ENCODE measurements at places on chromosomes 2 and 18.
A peak's percentile ranks its signal among the peaks of the same experiment; 100 is the strongest.

DNA sequence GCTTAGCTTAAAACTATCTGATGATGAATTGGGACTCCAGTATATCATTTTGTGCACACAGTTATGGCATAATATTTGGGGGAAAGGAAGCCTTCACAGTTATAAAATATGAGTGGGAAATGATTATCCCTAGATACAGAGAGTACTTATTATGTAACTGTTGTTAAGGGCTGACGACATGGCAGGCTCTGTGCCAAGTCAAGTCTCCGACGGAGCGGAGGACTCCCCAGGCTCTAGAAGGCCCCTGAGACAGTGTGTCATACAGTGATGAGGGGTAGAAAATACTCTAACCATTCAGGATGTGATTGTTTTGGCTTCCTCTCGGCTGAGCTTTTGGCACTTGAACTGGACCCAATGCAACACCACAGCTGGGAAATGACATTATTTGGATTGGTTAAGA is 211.8 kb downstream of the SLC8A1 start:
- no peak for DNase-seq
- H3K4me1 ChIP-seq, result no peaks in the 10 kb centered on the region
- no peak overlapping the region for H3K4me3 ChIP-seq
- H3K36me3 ChIP-seq, result no peaks in the 10 kb centered on the region
- no peaks in the 10 kb centered on the region for H3K27me3 ChIP-seq
- no peak overlapping the region for H3K27ac ChIP-seq

GRCh38 chr2:159285929-159286708 is at the start of gene WDSUB1:
Gene WDSUB1, minus strand, starts transcription at chr2:159286703. Its CDS starts 3,634 bp downstream, at chr2:159283069.
- peaks cover 23% of the 10 kb centered on the region for H3K4me1 ChIP-seq
- H3K4me3 ChIP-seq, result peak within 1 kb of the TSS; percentile 85
- peak within 1 kb of the TSS; percentile 85 for H3K27ac ChIP-seq
- peak; percentile 29 for DNase-seq
- H3K36me3 ChIP-seq, result peaks cover 4% of the 10 kb centered on the region

- H3K36me3 ChIP-seq, result no peaks in the 10 kb centered on the region
- H3K4me1 ChIP-seq, result no peaks in the 10 kb centered on the region
- H3K27ac ChIP-seq, result no peak overlapping the region
- DNase-seq, result no peak
Measured at GRCh38 chr2:60440767-60441163, 112.7 kb downstream of the BCL11A start.

DNA sequence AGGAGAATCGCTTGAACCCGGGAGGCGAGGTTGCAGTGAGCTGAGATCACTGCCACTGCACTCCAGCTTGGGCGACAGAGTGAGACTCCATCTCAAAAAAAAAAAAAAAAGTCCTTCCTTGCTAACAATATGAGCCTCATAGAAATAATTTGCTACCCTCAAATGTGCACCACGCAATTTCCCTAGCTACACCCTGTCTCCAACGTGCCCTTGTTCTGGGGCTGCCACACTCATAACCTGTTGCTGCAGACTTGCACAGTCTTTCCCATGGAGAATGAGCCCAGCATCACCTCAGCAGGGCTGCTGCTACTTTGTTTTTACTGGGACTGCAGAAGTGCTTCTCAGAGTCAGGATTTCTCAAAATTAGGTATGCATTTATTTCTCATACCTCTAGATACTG is 46.4 kb upstream of the ZNG1B start:
- no peaks in the 10 kb centered on the region for H3K36me3 ChIP-seq
- no peak for DNase-seq
- H3K4me3 ChIP-seq, result no peak overlapping the region
- H3K4me1 ChIP-seq, result peaks cover 15% of the 10 kb centered on the region
- H3K27ac ChIP-seq, result no peak overlapping the region

DNA sequence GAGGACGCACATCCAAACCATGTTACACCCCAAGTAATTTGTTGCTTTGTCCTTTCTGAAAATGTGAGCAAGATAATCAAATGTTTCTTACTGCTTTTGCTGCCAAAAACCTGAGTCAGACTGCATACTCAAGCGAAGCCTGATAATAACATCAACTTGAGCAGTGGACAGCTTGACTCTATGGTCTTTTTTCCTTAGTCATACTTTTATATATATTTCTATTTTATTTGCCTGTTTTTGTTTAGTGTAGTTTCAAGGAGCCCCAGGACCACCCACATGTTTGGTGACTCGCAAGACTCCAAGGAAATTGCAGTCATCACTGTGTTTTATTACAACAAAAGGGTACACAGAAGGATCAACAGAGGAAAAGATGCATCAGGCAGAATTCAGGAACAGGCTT is 688.4 kb upstream of the PIK3C3 start:
- H3K36me3 ChIP-seq, result no peaks in the 10 kb centered on the region
- H3K4me3 ChIP-seq, result no peak overlapping the region
- no peaks in the 10 kb centered on the region for H3K27me3 ChIP-seq
- H3K4me1 ChIP-seq, result no peaks in the 10 kb centered on the region
- no peak overlapping the region for H3K27ac ChIP-seq
- DNase-seq, result no peak

DNA sequence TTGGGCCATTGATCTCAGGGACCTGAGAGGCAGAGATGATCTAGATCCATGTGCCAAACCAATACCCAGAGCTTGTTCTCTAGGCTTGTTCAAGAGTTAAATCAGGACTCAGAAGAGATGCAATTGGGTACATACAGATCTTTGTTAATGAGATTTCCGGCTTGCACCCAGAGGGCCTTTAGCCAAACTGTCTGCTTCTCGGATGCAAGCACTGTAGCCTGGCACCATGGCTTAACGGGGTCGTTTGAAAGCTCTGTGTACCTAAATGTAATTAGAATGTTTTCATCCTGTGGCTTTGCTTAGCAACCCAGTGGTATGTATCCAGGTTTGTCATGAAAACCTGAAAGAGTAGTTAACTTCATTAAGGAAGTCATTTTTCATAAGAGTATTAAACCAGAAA is 94.2 kb downstream of the TPGS2 start:
- no peaks in the 10 kb centered on the region for H3K36me3 ChIP-seq
- H3K4me3 ChIP-seq, result no peak overlapping the region
- H3K4me1 ChIP-seq, result no peaks in the 10 kb centered on the region
- DNase-seq, result no peak
- H3K27ac ChIP-seq, result no peak overlapping the region

DNA sequence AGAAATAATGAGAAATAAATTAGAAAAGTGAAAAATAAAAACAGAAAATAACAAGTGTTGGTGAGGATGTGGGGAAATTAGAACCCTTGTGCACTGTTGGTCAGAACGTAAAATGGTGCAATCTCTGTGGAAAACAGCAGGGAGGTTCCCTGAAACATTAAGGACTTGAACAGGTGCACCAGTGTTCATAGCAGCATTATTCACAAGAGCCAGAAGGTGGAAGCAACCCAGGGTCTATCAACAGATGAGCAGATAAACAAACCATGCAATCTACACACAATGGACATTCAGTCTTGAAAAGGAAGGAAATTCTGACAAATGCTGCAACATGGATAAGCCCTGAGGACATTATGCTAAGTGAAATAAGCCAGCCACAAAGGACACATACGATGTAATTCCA is 58.2 kb upstream of the TFCP2L1 start:
- no peaks in the 10 kb centered on the region for H3K4me1 ChIP-seq
- H3K36me3 ChIP-seq, result peaks cover 53% of the 10 kb centered on the region
- H3K27me3 ChIP-seq, result no peaks in the 10 kb centered on the region
- H3K4me3 ChIP-seq, result no peak overlapping the region
- no peak for DNase-seq
- H3K27ac ChIP-seq, result no peak overlapping the region

DNA sequence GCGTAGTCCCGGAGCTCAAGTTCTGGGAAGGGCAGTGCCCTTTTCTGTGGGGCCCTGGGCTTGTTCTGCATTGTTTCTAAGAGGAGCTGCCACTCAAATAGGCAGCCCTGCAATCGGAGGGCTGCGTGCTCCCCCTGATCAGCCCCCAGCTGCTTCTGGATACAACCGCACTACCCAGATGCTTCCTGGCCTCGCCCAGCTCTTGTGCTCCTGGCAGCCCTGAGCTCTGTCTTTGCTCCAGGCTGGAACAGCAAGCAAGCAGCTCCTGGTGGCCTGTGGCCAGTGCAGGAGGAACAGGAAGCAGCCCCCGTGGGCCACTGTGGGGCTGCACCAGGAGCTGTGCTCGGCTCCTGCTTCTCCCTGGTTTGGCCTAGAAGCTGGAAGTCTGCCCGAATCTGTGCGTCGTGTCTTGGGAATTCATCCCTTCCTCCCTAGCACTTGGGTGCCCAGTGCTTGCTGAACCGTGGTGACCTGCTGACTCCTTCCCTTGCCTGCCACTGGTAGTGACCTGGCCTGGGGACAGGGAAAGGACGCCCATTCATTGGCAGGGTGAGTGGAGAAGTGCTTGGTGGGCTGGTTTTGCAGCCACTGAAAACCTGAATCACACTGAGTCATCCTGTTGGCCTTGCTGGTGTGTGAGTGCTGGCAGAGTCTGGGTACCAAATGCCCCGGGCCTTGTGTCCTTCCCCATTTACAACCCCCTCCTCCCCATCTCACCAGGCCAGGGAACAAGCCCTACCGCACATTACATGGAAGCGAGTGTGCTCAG is 27.3 kb upstream of the NTSR2 start:
- no peak overlapping the region for H3K4me3 ChIP-seq
- peaks cover 12% of the 10 kb centered on the region for H3K4me1 ChIP-seq
- no peak overlapping the region for H3K27ac ChIP-seq
- no peak for DNase-seq
- H3K36me3 ChIP-seq, result no peaks in the 10 kb centered on the region

GRCh38 chr2:132384491-132385151 is 32.0 kb upstream of the GPR39 start:
- H3K4me3 ChIP-seq, result no peak overlapping the region
- no peak overlapping the region for H3K27ac ChIP-seq
- no peaks in the 10 kb centered on the region for H3K36me3 ChIP-seq
- DNase-seq, result no peak

GRCh38 chr2:191696001-191696400 is 18.1 kb downstream of the NABP1 start:
- H3K27ac ChIP-seq, result no peak overlapping the region
- no peaks in the 10 kb centered on the region for H3K27me3 ChIP-seq
- DNase-seq, result no peak
- H3K4me3 ChIP-seq, result no peak overlapping the region

DNA sequence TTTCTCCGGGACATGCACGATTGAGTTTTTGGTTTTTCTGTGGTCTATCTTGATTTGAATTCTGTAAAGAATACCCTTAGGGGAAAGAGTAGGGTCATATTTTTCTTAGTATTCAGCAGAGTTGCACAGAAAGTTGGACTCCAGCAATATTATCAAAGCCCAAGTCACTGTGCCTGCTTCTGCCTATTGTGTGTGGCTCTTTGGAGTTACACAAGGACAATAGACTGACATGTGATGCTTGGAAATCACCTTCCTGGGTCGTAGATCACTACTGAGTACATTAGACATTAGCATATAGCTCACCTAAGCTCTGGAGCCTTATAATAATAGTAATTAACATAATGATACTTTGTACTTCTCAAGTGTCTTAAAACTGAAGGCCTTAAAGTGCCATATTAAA is 238.8 kb upstream of the FOSL2 start:
- H3K27ac ChIP-seq, result no peak overlapping the region
- H3K4me1 ChIP-seq, result no peaks in the 10 kb centered on the region

GRCh38 chr2:152114366-152114765 is 15.5 kb upstream of the CACNB4 start:
- H3K27me3 ChIP-seq, result no peaks in the 10 kb centered on the region
- no peaks in the 10 kb centered on the region for H3K4me1 ChIP-seq
- H3K4me3 ChIP-seq, result no peak overlapping the region
- no peak overlapping the region for H3K27ac ChIP-seq
- peaks cover 1% of the 10 kb centered on the region for H3K36me3 ChIP-seq

GRCh38 chr2:26235089-26235488 is 9.3 kb downstream of the HADHA start:
- no peak overlapping the region for H3K27ac ChIP-seq
- peaks cover 56% of the 10 kb centered on the region for H3K36me3 ChIP-seq
- no peaks in the 10 kb centered on the region for H3K27me3 ChIP-seq
- H3K4me1 ChIP-seq, result peaks cover under 1% of the 10 kb centered on the region
- no peak overlapping the region for H3K4me3 ChIP-seq

DNA sequence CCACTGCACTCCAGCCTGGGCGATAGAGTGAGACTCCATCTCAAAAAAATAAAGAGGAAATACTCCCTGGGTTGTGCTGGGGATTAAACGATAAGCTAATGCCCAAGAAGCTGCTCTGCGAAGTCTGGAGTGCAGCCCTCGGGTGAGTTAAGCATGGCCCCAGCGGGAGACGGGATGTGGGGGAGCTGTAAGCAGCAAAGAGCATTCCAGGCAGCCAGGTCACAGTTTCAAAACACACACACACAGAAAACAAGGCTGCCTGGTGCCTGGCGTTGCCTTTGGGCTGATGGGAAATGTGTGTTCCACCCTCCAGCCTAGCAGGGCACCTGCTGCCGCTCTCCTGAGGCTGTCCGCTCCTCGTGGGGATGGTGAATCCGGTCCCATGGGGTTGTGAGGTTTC is 24.1 kb downstream of the ODC1 start:
- H3K36me3 ChIP-seq, result peaks cover 6% of the 10 kb centered on the region
- DNase-seq, result no peak
- H3K4me1 ChIP-seq, result no peaks in the 10 kb centered on the region
- H3K4me3 ChIP-seq, result no peak overlapping the region
- no peak overlapping the region for H3K27ac ChIP-seq

- H3K4me3 ChIP-seq, result no peak overlapping the region
- DNase-seq, result no peak
- H3K27me3 ChIP-seq, result no peaks in the 10 kb centered on the region
Measured at GRCh38 chr2:145798419-145798818, 1278.5 kb upstream of the ZEB2 start.

- DNase-seq, result no peak
- no peaks in the 10 kb centered on the region for H3K27me3 ChIP-seq
Measured at GRCh38 chr18:75035928-75036327, 173.0 kb downstream of the PTGR3 start.

GRCh38 chr2:46180189-46180588 is 117.0 kb upstream of the EPAS1 start:
- H3K27me3 ChIP-seq, result no peaks in the 10 kb centered on the region
- no peak overlapping the region for H3K27ac ChIP-seq
- no peak for DNase-seq
- no peak overlapping the region for H3K4me3 ChIP-seq
- H3K36me3 ChIP-seq, result peaks cover 7% of the 10 kb centered on the region

GRCh38 chr18:64806691-64807090 is 657.8 kb upstream of the LINC00305 start:
- no peak for DNase-seq
- no peaks in the 10 kb centered on the region for H3K36me3 ChIP-seq
- H3K4me1 ChIP-seq, result no peaks in the 10 kb centered on the region
- no peak overlapping the region for H3K27ac ChIP-seq

DNA sequence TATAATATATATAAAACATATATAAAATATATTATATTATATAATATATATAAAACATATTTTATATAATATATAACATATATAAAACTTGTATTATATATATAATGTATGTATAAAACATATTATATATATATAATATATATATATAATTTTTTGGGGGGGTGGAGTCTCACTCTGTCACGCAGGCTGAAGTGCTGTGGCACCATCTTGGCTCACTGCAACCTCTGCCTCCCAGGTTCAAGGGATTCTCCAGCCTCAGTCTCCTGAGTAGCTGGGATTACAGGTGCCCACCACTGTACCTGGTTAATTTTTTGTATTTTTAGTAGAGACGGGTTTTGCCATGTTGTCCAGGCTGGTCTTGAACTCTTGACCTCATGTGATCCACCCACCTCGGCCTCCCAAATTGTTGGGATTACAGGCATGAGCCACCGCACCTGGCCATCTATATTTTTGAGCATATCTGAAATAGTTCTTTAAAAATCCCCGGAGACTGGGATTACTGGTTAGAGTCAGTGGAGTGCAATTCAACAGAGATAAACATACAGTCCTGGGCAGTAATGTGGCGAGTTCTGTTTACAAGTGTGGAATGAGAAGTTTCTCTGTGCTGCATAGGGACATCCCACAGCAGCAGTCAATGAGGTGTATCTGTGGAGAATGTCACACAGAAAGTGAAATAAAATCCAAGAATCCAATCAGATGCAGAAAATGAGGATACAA is 208.4 kb downstream of the MYCN start:
- H3K27me3 ChIP-seq, result no peaks in the 10 kb centered on the region
- no peak overlapping the region for H3K27ac ChIP-seq

All from activated CD8-positive, alpha-beta T cell treated with anti-CD3 and anti-CD28 coated beads, Interleukin-2, amount 10 ng/mL, durations not matched to agents 7 days and 5 days (primary cell).